ENCODE measurements at places on chromosomes 2 and 18. TPM values are rescaled to one million over a fixed set of nuclear protein-coding genes. Genes with fewer than 3 reads are reported as not detected.

DNA sequence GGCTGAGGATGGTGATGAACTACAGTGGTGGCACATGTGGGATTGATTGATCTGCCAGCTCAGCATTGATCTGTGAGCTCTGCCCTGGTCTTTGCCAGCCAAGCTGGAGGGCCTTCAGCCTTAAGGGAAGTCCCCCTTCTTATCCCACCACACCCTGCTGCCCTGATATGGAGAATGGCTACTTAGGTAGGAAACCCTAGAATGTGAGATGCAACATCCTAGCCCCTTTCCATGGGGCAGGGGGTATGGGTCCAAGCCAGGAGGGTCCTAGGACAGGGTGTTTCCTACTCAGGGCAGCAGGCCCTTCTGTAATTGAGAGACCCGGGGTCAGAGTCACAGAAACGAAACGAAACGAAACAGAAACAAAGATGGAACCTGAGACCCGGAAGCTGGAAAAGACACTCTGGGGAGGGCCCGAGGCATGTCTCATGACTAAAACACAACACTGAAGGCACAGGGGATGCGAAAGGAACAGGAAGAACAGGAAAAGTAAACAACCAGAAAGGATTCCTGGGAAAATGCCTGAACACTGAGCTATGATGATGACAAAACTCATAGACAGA, 16.9 kb upstream of the SULT1C2 start:
- H3K4me1 ChIP-seq, result peaks cover 11% of the 10 kb centered on the region
- no peak for DNase-seq
- no peaks in the 10 kb centered on the region for H3K36me3 ChIP-seq
- H3K27ac ChIP-seq, result no peak overlapping the region
- H3K4me3 ChIP-seq, result no peak overlapping the region

DNA sequence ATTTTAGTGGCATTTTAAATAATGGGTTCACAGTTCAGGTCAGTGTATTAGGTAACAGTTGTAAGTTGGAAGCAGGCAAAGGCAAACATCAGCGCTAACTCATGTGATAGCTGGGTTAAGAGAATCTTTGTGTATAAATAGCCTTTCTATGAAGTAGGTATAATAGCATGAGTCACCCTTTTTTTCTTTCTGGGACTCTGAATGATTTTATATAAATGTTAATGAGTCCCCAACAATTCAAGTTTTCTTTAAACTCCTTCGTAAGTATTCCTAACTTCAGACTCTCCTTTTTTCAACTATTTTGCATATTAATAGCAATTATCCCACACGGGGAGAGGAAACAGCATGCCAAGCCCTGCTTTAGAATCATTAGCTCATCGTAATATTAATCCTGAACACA, 384.3 kb downstream of the PIK3C3 start:
- H3K4me1 ChIP-seq, result no peaks in the 10 kb centered on the region
- no peak overlapping the region for H3K4me3 ChIP-seq
- no peaks in the 10 kb centered on the region for H3K27me3 ChIP-seq
- H3K27ac ChIP-seq, result no peak overlapping the region
- no peak for DNase-seq

- H3K4me1 ChIP-seq, result no peaks in the 10 kb centered on the region
- H3K27me3 ChIP-seq, result no peaks in the 10 kb centered on the region
- no peak overlapping the region for H3K27ac ChIP-seq
- DNase-seq, result no peak
- H3K36me3 ChIP-seq, result no peaks in the 10 kb centered on the region
- no peak overlapping the region for H3K4me3 ChIP-seq
These were observed 125.4 kb downstream of the TPO start for GRCh38 chr2:1538663-1539062.

- no peak for DNase-seq
- no peaks in the 10 kb centered on the region for H3K27me3 ChIP-seq
- no peak overlapping the region for H3K27ac ChIP-seq
- no peaks in the 10 kb centered on the region for H3K36me3 ChIP-seq
These were observed 67.8 kb downstream of the PTGR3 start for GRCh38 chr18:75141166-75141565.

ZNF521 gene
- total RNA-seq, result 17.4 TPM

DNA sequence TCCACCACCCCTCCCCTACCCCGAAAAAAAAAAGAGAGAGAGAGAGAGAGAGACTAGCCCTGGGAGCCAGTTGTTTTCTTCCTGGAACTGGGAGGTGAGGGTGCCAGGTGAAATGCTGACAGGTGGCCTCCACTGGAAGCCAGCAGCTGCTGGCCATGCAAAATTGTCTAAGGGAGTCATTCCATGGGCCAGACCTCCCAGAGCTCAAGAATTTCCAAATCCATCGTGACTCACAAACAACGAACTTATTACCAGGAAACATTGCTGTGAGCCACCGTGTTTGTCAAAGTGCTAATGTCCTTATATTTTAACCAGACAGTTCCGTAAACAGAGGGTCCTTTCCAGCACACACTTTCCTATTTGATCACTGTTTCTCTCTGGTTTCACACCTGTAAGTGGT, 68.5 kb upstream of the PID1 start:
- DNase-seq, result no peak
- H3K4me1 ChIP-seq, result no peaks in the 10 kb centered on the region
- H3K36me3 ChIP-seq, result no peaks in the 10 kb centered on the region
- no peaks in the 10 kb centered on the region for H3K27me3 ChIP-seq
- peak overlapping the region; percentile 6 for H3K27ac ChIP-seq

GRCh38 chr2:62660087-62660486, 45.4 kb upstream of the EHBP1 start:
- no peaks in the 10 kb centered on the region for H3K27me3 ChIP-seq
- H3K4me1 ChIP-seq, result no peaks in the 10 kb centered on the region
- no peak overlapping the region for H3K27ac ChIP-seq

TMEM178A gene
- total RNA-seq, result 4.9 TPM

IL18R1 gene
- total RNA-seq, result 3.1 TPM

TP53I3 gene
- 36.8 TPM for total RNA-seq

SAG gene
- not detected for total RNA-seq

TCF4 gene
- 31.6 TPM for total RNA-seq

- no peaks in the 10 kb centered on the region for H3K36me3 ChIP-seq
- H3K27ac ChIP-seq, result no peak overlapping the region
- peaks cover 13% of the 10 kb centered on the region for H3K4me1 ChIP-seq
- no peak overlapping the region for H3K4me3 ChIP-seq
- DNase-seq, result no peak
- H3K27me3 ChIP-seq, result no peaks in the 10 kb centered on the region
These were observed 338.3 kb downstream of the GULP1 start for GRCh38 chr2:188629753-188630527.

GRCh38 chr2:45002686-45003085, 6.6 kb downstream of the SIX2 start:
- peaks cover 24% of the 10 kb centered on the region for H3K4me1 ChIP-seq
- no peak for DNase-seq
- no peak overlapping the region for H3K4me3 ChIP-seq
- H3K27ac ChIP-seq, result no peak overlapping the region

- H3K27ac ChIP-seq, result no peak overlapping the region
- no peak for DNase-seq
- H3K4me1 ChIP-seq, result no peaks in the 10 kb centered on the region
- no peaks in the 10 kb centered on the region for H3K27me3 ChIP-seq
- no peak overlapping the region for H3K4me3 ChIP-seq
These were observed 104.4 kb upstream of the SLC8A1 start for GRCh38 chr2:40556293-40556692.

DNA sequence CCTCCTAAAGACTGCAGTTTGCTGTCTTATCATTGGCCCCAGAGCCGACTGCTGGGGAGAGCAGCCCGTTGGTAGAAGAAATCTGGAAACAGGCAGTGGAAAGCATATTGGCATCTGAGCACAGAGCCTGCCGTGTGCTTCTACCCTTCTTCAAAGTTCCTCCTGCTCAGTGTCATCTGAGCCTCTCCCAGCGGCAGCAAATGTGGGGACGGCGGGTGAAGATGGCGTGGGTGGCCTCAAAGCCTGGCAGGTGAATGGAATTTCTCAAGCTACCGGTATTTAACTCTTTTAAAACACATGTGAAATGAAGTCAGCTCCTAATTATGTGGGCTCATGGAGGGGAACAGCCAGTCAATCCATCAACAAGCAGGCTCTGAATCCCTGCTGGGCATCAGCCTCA, 181.6 kb upstream of the PXDN start:
- H3K4me1 ChIP-seq, result no peaks in the 10 kb centered on the region
- no peaks in the 10 kb centered on the region for H3K36me3 ChIP-seq
- H3K27ac ChIP-seq, result no peak overlapping the region
- H3K4me3 ChIP-seq, result no peak overlapping the region

- H3K36me3 ChIP-seq, result no peaks in the 10 kb centered on the region
- H3K27me3 ChIP-seq, result no peaks in the 10 kb centered on the region
- H3K4me3 ChIP-seq, result no peak overlapping the region
- DNase-seq, result no peak
- H3K4me1 ChIP-seq, result no peaks in the 10 kb centered on the region
- no peak overlapping the region for H3K27ac ChIP-seq
These were observed 55.2 kb downstream of the CIB4 start for GRCh38 chr2:26585966-26586365.

- no peak overlapping the region for H3K27ac ChIP-seq
- H3K4me1 ChIP-seq, result no peaks in the 10 kb centered on the region
- H3K4me3 ChIP-seq, result no peak overlapping the region
- DNase-seq, result no peak
- H3K27me3 ChIP-seq, result no peaks in the 10 kb centered on the region
- H3K36me3 ChIP-seq, result no peaks in the 10 kb centered on the region
These were observed 34.0 kb downstream of the METTL4 start for GRCh38 chr18:2537296-2537695.

GRCh38 chr18:52667463-52668065, 327.6 kb downstream of the DCC start:
- no peaks in the 10 kb centered on the region for H3K27me3 ChIP-seq
- no peak overlapping the region for H3K4me3 ChIP-seq
- no peak for DNase-seq
- H3K4me1 ChIP-seq, result no peaks in the 10 kb centered on the region
- no peak overlapping the region for H3K27ac ChIP-seq

GRCh38 chr2:176001916-176002687, at the start of gene LNPK:
Gene LNPK (minus strand): TSS chr2:176002267. CDS start chr2:175995584, 6,683 bp downstream.
- H3K36me3 ChIP-seq, result no peaks in the 10 kb centered on the region
- no peaks in the 10 kb centered on the region for H3K27me3 ChIP-seq
- peak within 1 kb of the TSS; percentile 29 for H3K27ac ChIP-seq
- DNase-seq, result peak; percentile 94
- H3K4me1 ChIP-seq, result peaks cover 24% of the 10 kb centered on the region

CYS1 gene
- total RNA-seq, result 36.6 TPM

DNA sequence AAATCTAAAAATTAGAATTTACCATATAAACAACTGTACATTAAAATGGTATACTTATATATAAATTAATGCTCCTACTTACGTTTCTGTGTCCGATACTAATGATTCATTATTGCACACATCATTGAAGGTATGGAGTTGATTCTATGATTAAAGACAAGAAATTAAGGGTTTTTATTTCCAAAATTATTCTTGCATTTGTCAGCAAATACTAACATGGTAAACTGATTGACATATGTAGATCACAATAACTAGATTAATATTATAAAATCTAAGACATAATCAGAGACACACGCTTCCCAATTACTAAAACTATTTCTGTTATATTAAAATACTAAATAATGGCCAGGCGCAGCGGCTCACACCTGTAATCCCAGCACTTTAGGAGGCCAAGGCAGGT, 92.6 kb downstream of the USP34 start:
- H3K27me3 ChIP-seq, result no peaks in the 10 kb centered on the region
- no peak for DNase-seq
- no peak overlapping the region for H3K27ac ChIP-seq
- no peak overlapping the region for H3K4me3 ChIP-seq
- H3K36me3 ChIP-seq, result no peaks in the 10 kb centered on the region

GRCh38 chr18:76058146-76058545, 436.9 kb downstream of the ZNF516 start:
- no peaks in the 10 kb centered on the region for H3K36me3 ChIP-seq
- H3K4me1 ChIP-seq, result no peaks in the 10 kb centered on the region
- H3K27ac ChIP-seq, result no peak overlapping the region
- no peaks in the 10 kb centered on the region for H3K27me3 ChIP-seq
- no peak overlapping the region for H3K4me3 ChIP-seq

- H3K4me3 ChIP-seq, result no peak overlapping the region
- H3K27ac ChIP-seq, result no peak overlapping the region
- H3K27me3 ChIP-seq, result no peaks in the 10 kb centered on the region
- no peak for DNase-seq
- no peaks in the 10 kb centered on the region for H3K36me3 ChIP-seq
These were observed 152.1 kb downstream of the LPIN1 start for GRCh38 chr2:11898576-11898975.

DNA sequence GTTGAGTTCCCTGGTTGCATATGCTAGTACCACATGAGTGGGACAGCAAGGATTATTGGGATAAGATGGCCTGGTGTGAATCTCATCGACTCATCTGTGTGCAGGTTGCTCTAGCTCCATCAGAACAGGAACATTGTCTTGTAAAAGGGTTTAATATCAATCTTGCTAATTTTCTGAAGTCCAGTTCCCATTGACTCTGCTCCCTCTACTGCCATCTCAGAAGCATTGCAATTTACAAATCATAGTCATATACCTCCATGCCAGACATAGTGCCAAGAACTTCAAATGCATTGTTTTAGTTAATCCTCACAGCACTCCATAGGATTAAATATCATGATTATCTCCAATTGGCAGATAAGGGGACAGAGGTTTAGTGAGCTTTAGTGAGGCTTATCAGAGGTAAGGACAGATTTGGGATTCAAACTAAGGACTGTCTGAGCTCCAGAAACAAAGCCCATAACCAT, 4.8 kb upstream of the STAT4 start:
- H3K4me3 ChIP-seq, result no peak overlapping the region
- no peaks in the 10 kb centered on the region for H3K36me3 ChIP-seq
- H3K27ac ChIP-seq, result no peak overlapping the region
- DNase-seq, result no peak
- H3K4me1 ChIP-seq, result peaks cover 9% of the 10 kb centered on the region

Measured in body of pancreas (tissue), 4 donors.